Osteocyte (in vitro differentiated cells): ENCODE measurements at places on chromosomes 6 and 20. TPM values are rescaled to one million over a fixed set of nuclear protein-coding genes. Genes with fewer than 3 reads are reported as not detected.

The CST2 gene
- total RNA-seq: not detected in 2 replicates

The C20orf141 gene
- not detected in 2 replicates for total RNA-seq

The RIMS4 gene
- 0.73 and 0.75 TPM in 2 replicates for total RNA-seq

The PGC gene
- total RNA-seq: not detected in 2 replicates

The GMPR gene
- 7.7 and 7.8 TPM in 2 replicates for total RNA-seq

The BTNL2 gene
- total RNA-seq: not detected in 2 replicates

- DNase-seq: no peak
Observed at GRCh38 chr20:20521736-20522135, 153.8 kb downstream of the INSM1 start.

DNA sequence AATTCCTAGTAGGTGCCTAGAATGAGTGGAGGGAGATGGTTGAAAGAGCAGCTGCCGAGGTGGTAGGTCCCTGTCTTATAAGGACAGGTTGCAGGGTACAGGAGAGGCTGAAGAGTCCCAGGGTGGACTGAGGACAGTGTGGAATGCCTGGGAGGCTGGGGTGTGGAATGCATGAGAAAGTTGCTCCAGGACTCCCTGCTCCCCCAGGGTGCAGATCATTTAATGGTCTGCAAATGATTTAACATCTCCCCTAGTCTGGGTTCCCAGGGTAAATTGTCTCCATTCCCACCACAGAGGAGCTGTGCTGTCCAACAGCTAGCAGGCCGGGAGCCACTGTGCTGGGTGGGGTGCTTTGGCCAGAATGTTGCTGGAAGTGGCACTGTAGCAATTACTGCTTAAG lies 76.0 kb downstream of the CD83 start:
- DNase-seq: no peak

DNA sequence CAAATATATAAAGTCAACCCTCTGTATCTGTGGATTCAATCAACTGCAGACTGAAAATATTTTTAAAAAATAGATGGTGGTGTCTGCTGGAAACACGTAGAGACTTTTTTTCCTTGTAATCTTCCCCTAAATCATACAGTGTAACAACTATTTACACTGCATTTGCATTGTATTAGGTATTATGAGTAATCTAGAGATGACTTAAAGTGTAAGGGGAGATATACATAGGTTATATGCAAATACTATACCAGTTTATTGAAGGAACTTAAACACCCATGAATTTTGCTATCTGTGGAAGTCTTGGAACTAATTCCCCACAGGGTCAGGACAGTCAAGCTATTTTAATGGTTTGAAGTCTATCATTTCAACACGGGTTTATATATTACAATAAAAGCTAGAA lies 10.2 kb downstream of the HDAC2 start:
- DNase-seq: no peak

DNA sequence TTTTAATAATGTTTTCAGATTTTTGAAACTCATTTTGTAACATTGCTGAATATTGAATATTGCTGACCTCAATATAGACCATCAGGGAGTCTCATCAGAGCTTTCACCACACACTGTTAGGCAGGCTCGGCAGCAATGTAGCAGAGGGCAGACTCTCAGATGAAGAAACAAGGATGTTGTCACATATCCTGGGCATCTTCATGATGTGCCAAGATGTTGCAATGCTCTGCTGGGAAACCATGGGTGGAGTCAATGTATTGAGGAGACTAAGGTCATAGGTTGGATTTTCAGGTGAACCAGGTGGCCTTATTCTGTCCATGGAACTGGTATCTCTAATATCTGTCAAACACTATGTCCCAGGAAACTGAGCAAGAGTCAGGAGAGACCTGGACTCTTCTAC lies 27.3 kb downstream of the NR2E1 start:
- peak; percentile 51 for DNase-seq

DNA sequence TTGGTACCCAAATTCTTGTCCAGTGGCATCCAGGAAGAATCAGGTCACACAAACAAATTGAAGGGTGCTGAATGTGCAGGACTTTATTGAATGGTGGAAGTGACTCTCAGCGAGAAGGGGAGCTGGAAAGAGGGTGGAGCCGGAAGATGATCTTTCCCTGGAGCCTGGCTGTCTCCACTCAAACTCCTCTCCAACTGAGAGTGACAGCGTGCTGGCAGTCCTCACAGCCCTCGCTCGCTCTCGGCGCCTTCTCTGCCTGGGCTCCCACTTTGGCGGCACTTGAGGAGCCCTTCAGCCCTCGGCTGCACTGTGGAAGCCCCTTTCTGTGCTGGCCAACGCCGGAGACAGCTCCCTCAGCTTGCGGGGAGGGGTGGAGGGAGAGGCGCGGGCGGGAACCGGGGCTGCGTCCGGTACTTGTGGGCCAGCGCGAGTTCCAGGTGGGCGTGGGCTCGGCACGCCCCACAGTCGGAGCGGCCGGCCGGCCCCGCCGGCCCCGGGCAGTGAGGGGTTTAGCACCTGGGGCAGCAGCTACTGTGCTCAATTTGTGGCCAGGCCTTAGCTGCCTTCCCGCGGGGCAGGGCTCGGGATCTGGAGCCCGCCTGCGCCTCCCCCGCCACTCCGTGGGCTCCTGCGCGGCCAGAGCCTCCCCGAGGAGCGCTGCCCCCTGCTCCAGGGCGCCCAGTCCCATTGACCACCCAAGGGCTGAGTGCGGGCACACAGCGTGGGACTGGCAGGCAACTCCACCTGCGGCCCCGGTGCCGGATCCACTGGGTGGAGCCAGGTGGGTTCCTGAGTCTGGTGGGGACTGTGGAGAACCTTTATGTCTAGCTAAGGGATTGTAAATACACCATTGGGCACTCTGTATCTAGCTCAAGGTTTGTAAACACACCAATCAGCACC lies 26.7 kb upstream of the MBOAT1 start:
- DNase-seq: no peak

- no peak for DNase-seq
Observed at GRCh38 chr6:152246554-152247337, 390.4 kb downstream of the SYNE1 start.

DNA sequence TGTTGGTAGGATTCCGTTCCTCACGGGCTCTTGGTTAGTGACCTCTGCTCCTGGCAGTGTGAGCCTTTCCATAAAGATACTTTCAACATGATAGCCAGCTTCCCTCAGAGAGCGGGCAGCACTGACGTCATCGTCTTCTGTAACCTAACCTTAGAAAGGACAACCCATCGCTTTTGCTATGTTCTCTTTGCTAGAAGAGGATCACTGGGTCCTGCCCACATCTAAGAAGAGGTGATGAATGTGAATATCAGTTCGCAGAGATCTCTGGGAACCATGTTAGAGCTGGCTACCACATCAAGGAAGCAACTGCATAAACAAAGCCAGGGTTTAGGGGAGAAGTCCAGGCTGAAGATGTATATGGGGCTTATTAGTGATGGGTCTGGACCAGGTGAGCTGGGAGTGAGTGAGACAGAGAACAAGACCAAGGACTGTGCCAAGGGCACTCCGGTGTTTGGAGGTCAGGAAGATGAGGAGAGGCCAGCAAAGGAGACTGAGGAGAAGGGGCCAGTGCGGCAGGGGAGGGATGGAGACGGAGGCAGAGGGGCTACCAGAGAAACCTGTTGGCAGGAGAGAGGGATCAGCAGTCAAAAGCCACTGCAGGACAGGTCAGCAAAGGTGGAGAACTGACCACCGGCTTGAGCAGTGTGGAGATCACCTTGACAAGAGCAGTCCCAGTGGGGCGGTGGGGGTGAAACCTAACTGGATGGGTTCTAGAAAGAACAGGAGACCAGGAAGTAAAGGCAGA lies 39.7 kb downstream of the PIM1 start:
- no peak for DNase-seq

DNA sequence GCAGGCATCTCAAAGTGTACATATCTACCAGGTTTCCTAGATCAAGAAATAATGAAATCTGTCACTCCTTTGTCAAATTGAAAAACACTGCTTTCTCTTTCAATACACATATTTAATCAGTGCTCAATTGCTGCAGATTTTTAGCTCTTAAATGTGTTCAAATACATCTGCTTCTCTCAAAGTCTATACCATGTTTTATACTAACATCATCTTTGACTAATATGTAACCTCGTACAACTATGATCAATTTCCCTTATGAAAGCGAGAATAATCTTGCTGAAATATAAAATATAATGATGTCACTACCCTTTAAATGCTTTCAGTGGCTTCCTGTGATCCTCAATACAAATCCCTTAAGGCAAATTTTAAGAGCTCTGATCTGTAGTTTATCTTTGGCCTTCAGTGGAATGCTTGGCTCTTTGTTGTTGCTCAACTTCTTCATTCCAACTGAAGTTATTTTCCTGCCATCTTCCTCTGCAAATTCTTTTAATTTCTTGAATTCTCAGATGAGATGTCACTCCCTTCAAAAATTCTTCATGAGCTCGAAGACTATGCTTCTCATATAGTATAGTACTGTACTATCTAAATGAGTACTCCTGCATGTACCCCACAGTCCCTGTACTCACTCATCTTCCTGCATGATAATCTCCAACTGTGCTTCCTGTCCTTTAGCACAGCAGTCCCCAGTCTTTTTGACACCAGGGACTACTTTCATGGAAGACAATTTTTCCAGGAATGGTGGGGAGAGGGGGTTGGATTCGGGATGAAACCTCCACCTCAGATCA lies 545.1 kb upstream of the GJE1 start:
- no peak for DNase-seq

DNA sequence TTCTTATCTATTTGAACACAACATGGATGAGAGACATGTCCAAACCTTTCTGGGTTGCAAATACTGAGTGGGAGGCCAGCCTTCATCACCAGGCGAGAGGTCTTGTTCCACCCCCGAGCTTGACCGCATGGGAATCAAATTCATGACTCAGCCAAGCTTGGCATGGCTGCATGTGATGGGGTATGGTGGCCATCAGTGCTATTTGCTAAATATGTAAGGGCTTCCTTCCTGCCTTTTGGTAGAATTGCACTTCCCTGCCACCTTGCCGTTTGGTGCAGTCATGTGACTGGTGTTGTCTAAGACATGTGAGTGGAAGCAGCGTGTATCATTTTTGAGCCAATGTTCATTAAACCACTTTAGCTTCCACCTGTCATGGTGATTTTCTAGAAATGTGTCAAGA lies 508.9 kb upstream of the SULF2 start:
- DNase-seq: no peak

GRCh38 chr20:46631874-46632446 lies 19.3 kb downstream of the SLC13A3 start:
- DNase-seq: peak; percentile 75
